ENCODE measurements at places on chromosomes 3 and 15.

GRCh38 chr3:9590282-9590791 is 36.7 kb upstream of the LHFPL4 start:
- DNase-seq = no peak

- DNase-seq = no peak
Observed at GRCh38 chr3:51311055-51311454, 74.0 kb upstream of the MANF start.

- DNase-seq = no peak
Observed at GRCh38 chr15:68285259-68285980, 7.9 kb downstream of the FEM1B start.

- DNase-seq = no peak
Observed at GRCh38 chr15:62972814-62973213, 69.7 kb upstream of the TPM1 start.

GRCh38 chr15:72521682-72522081 is 47.6 kb downstream of the ARIH1 start:
- DNase-seq = no peak

GRCh38 chr15:65918357-65918920 is 49.1 kb downstream of the RAB11A start:
- no peak for DNase-seq

DNA sequence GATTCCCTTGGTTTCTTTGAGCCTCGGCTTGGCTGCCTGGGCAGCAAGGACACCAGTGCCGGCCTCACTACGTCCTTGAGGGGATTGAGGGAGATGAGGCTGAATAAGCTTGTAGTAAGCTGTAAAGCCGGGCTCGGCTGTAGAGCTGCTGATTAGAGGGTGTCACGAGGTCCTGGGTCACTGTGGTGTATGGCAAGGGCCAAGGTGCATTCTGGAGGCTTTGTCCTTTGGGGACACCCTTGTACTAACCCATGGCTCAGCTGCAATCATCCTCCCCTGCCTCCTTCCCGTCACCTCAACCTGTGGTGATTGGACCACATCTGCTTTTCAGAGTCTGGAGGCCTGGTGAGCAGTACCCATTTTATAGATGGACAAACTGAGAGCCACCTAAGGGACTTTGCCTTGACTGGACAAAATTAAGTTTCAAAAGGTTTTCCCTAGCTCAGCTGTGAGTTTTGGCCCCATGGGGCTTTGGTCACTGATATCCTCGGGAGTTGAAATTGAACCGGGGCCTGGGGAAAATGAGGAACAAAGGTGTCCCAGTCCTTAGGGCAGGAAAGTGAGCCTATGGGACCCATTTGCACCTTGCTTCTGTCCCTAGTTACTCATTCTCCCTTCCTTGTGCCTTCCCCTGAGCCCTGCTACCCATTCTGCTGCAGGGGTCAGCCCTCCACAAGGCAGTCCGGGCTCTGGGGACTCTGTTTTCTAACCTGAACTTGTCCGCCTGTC is 2.4 kb downstream of the SLC6A6 start:
- DNase-seq = no peak

GRCh38 chr3:80018375-80018774 is 250.6 kb upstream of the ROBO1 start:
- no peak for DNase-seq

- DNase-seq = no peak
Observed at GRCh38 chr3:117666325-117666724, 956.7 kb downstream of the TUSC7 start.

DNA sequence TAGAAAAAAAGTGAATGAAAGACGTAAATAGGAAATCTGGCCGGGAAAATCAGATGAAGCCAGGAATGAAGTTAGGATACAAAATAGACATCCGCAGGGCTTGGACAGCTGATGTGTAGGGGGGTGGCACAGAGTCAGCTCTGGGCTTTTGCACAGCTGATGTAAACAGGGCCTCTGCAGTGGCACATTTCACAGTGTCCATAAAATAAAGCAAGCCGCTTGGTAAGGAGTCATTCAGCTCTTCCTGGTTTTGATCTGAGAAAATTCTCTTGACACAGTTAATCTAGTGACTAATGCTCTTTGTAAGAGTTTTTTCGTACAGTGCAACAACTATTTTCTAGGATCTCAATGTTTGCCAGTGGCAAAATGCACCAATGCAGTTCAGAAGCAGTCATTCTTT is 153.3 kb downstream of the USP13 start:
- no peak for DNase-seq

GRCh38 chr15:34147371-34148140 is 45.7 kb downstream of the PGBD4 start:
- DNase-seq = no peak

- no peak for DNase-seq
Observed at GRCh38 chr3:12380461-12380860, 91.6 kb downstream of the PPARG start.

DNA sequence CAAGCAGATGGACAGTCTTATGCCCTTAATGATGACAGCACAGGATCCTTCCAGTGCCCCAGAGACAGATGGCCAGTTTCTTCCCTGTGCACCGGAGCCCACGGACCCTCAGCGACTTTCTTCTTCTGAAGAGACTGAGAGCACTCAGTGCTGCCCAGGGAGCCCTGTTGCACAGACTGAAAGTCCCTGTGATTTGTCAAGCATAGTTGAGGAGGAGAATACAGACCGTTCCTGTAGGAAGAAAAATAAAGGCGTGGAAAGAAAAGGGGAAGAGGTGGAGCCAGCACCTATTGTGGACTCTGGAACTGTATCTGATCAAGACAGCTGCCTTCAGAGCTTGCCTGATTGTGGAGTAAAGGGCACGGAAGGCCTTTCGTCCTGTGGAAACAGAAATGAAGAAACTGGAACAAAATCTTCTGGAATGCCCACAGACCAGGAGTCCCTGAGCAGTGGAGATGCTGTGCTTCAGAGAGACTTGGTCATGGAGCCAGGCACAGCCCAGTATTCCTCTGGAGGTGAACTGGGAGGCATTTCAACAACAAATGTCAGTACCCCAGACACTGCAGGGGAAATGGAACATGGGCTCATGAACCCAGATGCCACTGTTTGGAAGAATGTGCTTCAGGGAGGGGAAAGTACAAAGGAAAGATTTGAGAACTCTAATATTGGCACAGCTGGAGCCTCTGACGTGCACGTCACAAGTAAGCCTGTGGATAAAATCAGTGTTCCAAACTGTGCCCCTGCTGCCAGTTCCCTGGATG is 198.7 kb downstream of the AKAP13 start:
- no peak for DNase-seq

DNA sequence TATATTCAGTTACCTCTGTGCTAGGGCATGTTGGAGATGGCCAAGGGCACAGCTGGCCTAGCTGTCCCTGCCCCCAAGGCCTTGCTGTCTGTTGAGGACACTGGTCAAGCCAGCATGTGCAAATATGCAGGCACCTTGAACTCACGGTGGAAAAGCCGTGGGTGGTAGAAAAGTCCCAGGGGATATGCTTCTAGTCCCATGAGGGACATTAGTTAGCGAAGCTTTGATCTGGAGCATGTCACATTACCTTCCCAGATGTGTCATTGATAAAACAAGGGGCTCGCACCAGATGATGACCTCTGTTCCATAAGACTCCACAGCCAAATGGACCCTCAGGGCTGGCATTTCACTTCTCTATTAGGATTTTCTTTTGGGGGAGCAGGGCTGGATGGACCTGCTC is 14.2 kb upstream of the TMEM158 start:
- DNase-seq = no peak

GRCh38 chr3:16554126-16554525 is 40.6 kb upstream of the RFTN1 start:
- no peak for DNase-seq

DNA sequence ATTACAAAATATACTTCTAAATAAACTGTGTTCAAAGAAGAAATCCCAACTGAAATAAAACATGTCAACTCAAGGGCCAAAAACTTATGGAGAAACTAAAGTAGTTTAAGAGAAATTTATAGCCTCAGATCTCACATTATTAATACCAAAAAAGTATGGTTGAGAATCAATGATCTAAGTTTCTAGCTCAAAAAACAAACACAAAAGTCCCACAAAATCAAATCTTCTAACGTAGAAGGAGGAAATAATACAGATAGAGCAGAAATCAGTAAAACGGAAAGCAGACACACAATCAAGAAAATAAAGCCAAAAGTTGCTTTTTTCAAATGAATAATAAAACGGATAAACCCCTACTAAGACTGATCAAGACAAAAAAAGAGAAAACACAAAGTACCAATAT is 2.9 kb downstream of the SUSD5 start:
- no peak for DNase-seq

DNA sequence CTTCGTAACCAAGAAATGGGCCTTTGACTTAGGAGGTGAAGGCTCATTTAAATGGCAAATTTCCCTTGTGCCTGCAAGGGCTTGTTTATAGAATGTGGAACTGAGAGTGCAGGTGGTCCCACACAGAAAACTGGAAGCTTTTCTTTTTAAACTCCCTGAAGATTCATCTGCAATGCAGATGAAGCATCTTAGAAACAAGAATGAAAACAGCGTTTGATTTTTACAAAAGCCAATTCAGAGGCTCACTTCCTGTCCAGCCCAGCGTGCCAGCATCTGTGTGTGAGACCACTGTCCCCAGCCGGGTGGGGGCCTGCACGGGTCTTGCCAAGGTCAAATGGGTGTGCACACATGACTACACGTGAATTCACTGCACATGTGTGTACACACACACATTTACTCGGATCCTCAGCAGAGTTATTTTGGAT is 94.7 kb downstream of the LINGO1 start:
- no peak for DNase-seq

- DNase-seq = no peak
Observed at GRCh38 chr15:48494631-48495030, 150.9 kb downstream of the FBN1 start.

- no peak for DNase-seq
Observed at GRCh38 chr15:89851673-89852341, 37.2 kb upstream of the ANPEP start.

- DNase-seq = no peak
Observed at GRCh38 chr3:10653241-10653640, 147.9 kb upstream of the ATP2B2 start.

GRCh38 chr3:64163019-64163754 is 62.1 kb downstream of the PRICKLE2 start:
- DNase-seq = no peak

GRCh38 chr15:68528626-68529290 is 50.0 kb upstream of the CORO2B start:
- DNase-seq = no peak

DNA sequence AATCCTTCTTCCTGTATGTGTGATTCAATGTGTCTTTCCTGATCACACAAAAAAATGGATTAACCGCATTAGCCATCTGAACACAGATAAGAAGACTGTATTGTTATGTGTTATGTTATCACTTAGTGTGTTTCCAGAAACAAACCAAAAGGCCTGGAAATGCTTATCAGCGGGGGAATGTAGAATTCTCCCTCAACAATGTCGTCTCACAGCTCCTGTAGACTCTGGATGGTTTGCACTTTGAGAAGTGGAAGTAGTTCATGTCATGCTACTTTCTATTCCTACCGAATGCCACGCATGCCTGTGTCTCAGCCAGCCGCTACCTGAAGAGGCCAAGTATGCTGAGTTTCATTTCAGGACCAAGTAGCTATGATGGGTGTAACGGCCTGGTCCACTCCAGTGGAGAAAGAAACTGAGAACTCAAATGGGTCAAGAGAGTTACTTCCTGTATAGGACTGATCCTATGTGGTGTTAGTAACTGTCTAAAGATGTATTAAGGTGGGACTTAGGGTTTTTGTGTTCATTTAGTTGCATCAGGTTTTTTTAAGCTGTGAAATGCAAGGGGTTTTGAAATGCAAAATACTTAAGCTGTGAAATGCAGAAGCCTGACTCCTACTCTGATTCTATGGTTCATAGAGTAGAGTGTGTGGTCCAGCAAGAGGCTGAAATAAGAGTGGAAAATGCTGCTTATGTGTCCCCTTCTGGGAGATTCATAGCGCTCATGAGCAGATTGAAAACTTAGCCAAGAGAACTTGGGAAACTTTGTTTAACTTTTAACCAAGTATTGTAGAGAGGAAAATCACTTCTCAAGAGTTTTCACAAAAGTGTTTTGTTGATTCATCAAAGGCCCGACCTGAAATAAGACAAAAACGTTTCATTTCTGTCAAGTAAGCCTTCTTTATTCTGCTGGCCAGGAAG is 118.5 kb upstream of the LMOD3 start:
- DNase-seq = no peak

- no peak for DNase-seq
Observed at GRCh38 chr15:66702787-66703539, 927 bp downstream of the SMAD6 start.

DNA sequence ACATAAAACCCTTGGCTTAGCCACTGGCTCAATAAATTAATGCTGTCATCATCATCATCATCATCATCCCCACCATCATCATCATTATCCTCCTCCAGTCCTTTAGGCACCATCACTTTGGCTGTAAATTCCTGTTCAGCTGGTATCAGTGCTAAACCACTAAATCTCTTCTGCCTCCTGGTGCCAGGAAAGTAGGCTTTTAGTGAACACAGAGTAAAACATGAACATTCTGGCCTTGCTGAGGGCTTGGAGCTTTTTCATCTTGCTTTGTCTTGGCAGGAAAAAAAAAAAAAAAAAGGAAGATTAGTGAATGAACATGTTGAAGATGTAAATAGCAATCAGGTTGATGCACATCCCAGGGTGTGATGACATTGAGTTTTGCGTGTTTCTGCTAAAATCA is 67.3 kb upstream of the EIF1B start:
- no peak for DNase-seq

- DNase-seq = no peak
Observed at GRCh38 chr15:70902107-70902506, 9.5 kb downstream of the LRRC49 start.

DNA sequence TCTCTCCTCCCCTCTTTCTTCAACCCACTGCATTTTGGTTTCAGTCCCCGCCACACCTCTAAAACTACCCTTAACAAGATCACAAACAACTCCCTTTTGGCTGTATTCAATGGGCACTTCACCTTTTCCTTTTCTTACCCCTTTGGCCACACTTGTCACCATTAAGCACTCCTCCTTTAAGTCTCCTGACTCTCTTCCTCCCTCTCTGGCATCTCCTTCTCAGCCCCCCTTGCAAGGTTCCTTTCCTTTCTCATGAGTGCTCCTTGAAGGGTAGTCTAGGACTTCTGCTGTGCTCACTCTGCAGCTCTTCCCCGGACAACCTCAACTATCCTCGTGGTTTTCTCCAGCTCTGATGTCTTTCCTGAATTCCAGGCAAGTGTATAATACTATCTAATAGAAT is 103.7 kb downstream of the RPL22L1 start:
- DNase-seq = no peak

DNA sequence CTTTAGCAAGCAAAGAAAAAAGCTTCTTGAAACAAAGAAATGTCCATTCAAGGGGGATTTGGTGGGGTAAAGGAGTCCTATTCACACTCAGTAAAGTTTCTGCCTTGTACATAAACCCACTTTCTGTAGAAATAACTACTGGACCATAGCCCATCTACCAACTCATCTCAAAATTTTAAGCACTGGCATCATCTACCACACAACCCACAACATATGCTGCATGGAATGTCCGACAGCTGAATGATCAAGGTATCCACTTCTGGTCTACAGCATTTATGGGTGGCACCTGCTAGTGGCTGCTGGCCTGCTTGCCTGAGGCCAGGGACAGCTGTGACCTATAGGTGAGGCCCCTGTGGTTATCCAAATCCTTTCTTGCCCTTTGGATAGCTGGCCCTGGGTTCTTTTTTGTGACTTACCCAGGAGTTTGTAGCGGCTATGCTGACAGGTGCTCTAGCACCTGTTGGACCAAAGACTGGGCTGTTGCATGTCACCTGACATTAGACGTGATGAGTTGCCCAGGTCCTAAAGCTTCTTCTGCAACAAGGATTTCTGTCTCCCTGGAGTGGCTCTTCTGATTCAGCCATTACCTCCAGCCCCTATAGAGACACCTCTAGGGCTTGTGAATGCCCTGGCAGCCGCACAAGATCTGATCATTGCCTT is 19.2 kb upstream of the MEF2A start:
- DNase-seq = no peak

GRCh38 chr3:61173676-61174075 is 77.6 kb downstream of the FHIT start:
- DNase-seq = no peak
